ENCODE measurements at places on chromosomes 6 and 20.

- H3K27me3 ChIP-seq, result no peaks in the 10 kb centered on the region
- H3K4me1 ChIP-seq, result peaks cover 4% of the 10 kb centered on the region
- peaks cover 25% of the 10 kb centered on the region for H3K36me3 ChIP-seq
- no peak overlapping the region for H3K4me3 ChIP-seq
Observed at GRCh38 chr6:110613356-110613755, 136.9 kb upstream of the SLC22A16 start.

DNA sequence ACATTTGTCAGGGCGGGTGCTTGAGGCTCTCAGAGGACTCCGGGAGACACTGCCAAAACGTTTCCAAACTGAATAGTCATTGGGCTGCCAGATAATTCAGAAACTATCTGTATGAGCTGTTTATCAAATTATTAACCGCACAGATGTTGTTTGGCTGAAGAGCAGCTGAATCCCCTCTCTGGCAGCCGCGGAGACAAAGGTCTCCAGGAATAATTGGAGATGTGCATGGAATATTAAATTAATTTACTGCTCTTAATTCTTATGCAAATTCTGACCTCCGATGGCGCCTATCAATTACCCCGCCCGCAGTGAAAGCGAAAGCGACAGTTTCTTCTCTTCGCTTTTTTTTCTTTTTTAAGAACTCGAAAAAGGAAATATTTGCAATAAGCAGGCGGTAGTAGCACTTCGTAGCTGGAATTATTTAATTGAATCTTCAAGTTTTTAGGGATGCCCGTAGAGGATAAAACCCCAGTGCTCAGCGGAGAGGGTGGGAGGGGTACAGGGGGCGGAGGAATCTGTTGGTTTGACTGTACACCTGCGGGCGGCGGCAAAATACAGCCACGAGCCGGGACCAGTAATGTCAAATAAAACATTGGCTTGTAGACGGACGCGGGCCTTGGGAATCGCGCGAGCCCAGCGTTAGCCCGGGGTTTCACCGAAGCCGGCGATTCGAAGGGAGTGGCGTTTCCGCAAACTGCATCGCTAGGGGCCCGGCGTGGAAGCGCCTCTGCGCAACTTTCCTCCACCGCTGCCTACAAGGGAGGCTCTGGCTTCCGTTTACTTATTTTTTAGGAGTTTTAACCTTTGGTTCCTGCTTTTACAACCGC lies 6.2 kb downstream of the LINC00237 start:
- peaks cover 3% of the 10 kb centered on the region for H3K36me3 ChIP-seq
- peak overlapping the region; percentile 79 for H3K4me3 ChIP-seq
- H3K27me3 ChIP-seq, result peaks cover 86% of the 10 kb centered on the region
- H3K4me1 ChIP-seq, result peaks cover 51% of the 10 kb centered on the region
- DNase-seq, result peak; percentile 66

DNA sequence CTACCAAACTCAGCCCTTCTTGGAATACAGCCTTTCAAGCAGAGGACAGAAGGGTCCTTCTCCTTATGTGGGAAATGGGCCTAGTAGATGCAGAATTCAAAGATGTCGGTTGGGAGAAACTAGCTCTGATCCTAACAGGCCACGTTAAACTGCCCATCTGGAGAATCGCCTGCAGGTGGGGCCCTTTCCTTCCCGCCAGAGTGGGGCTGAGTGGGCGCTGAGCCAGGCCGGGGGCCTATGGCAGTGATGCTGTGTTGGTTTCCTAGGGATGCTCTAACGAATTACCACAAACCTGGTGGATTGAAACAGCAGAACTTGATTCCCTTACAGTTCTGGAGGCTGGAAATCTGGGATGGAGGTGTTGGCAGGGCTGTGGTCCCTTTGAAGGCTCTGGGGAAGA lies 9.1 kb downstream of the MAPK13 start:
- peaks cover 30% of the 10 kb centered on the region for H3K4me1 ChIP-seq
- H3K4me3 ChIP-seq, result no peak overlapping the region
- peaks cover 22% of the 10 kb centered on the region for H3K36me3 ChIP-seq
- no peak overlapping the region for H3K27ac ChIP-seq
- no peaks in the 10 kb centered on the region for H3K27me3 ChIP-seq

DNA sequence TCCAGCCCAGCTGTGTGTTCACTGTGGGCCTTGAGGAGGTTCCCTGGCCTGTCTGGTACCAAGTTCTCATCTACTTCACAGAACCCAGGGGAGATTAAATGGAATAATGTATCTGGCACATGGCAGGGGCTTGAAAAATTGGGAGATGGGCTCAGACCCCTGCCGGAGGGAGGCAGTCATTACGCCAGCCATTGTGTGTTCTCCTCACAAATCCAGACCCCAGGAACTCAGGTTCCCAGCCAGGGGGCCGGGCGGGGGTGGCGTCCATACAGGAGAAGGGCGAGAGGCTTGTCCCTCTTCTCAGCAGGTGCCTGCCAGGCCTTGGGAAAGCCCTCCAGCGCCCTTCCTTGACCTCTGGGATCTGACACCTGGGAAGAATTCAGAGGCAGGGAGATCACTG lies 8.1 kb downstream of the NOL4L start:
- H3K36me3 ChIP-seq, result peaks cover 2% of the 10 kb centered on the region
- no peak overlapping the region for H3K4me3 ChIP-seq
- DNase-seq, result no peak
- no peaks in the 10 kb centered on the region for H3K27me3 ChIP-seq

GRCh38 chr6:43776115-43776798 lies 6.2 kb downstream of the VEGFA start:
- no peak for DNase-seq
- no peak overlapping the region for H3K4me3 ChIP-seq
- no peaks in the 10 kb centered on the region for H3K27me3 ChIP-seq
- H3K4me1 ChIP-seq, result peaks cover 42% of the 10 kb centered on the region
- no peak overlapping the region for H3K27ac ChIP-seq

GRCh38 chr6:8194490-8194889 lies 92.1 kb upstream of the EEF1E1 start:
- H3K27ac ChIP-seq, result no peak overlapping the region
- H3K4me1 ChIP-seq, result no peaks in the 10 kb centered on the region
- H3K4me3 ChIP-seq, result no peak overlapping the region
- no peaks in the 10 kb centered on the region for H3K36me3 ChIP-seq
- peaks cover 4% of the 10 kb centered on the region for H3K27me3 ChIP-seq

DNA sequence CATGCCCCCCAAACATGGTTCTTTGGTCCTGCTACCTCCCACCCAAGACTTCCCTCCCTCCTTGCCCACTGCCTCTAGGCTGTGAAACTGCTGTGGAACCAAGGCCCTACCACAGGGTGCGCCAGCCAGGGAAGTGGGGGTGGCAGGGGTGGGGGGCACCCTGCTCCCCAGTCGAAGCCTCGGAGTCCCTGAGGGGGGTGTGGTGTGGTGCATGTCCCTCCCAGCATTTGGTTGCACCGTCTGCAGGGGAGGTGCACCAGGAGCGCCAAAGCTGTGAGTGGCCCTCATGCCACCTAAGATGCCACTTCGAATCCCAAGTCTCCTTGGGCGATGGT lies 1.8 kb downstream of the RGS19 start:
- H3K27ac ChIP-seq, result peak overlapping the region; percentile 83
- H3K4me3 ChIP-seq, result peak overlapping the region; percentile 90
- peaks cover 48% of the 10 kb centered on the region for H3K4me1 ChIP-seq
- peaks cover 6% of the 10 kb centered on the region for H3K27me3 ChIP-seq
